AG09319 (cell line): ENCODE measurements at places on chromosomes 6 and 20.

GRCh38 chr20:62476056-62476838 lies 452 bp upstream of the GATA5 start:
- no peak for DNase-seq

GRCh38 chr6:114407426-114408035 lies 64.7 kb upstream of the HS3ST5 start:
- DNase-seq = no peak

- peak; percentile 56 for DNase-seq
Observed at GRCh38 chr6:52975580-52975979, 19.5 kb downstream of the GSTA4 start.

GRCh38 chr20:50189681-50190250 lies 864 bp upstream of the CEBPB start:
- DNase-seq = no peak

GRCh38 chr20:16003310-16003709 lies 569.9 kb downstream of the KIF16B start:
- DNase-seq = no peak
